Uterus (tissue), 4 donors: ENCODE measurements at places on chromosomes 3 and 15. TPM values are rescaled to one million over a fixed set of nuclear protein-coding genes. Genes with fewer than 3 reads are reported as not detected.

The TM4SF4 gene
- 5.6 TPM for total RNA-seq

The AP4E1 gene
- total RNA-seq = 7.9 TPM

The NEIL1 gene
- total RNA-seq = 6.5 TPM

The VWA5B2 gene
- 0.35 TPM for total RNA-seq

The PIF1 gene
- total RNA-seq = 5.5 TPM

The MKRN2 gene
- total RNA-seq = 59.5 TPM

The AVEN gene
- 19.7 TPM for total RNA-seq

The USP3 gene
- total RNA-seq = 96.3 TPM

The PML gene
- 39.0 TPM for total RNA-seq
